ENCODE measurements at places on chromosomes 7 and 10.

- no peak for DNase-seq
Observed at GRCh38 chr10:18219146-18219545, 78.9 kb downstream of the CACNB2 start.

DNA sequence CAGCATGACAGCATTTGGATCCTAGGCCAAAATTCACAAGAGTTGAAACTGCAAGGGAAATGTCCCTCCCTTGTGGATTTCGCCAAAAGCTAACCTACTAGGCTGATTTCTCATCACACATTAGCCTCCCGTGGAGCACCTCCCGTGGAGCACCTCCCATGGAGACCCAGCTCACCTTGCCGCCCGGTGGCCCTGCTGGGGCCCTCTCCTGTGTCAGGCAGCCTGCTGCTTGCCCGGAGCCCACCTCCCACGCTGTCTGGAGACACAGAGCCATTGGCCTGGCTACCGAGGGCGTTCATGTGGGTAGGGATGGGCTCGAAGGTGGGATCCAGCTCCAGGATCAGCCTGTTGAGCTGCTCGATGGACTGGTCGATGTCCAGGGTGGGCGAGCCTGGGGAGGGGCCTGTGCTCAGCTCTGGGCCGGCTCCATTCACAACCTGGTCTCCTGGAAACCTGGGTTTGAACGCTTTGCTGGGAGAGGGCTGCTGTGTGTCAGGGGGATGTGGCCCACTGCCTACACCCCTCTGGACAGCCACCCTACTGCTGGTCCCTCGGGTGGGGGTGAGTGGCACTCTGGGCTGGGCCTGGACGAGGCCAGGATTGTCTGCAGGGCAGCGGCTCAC, 213.6 kb downstream of the TNS3 start:
- DNase-seq, result no peak

GRCh38 chr7:138741453-138741735, 40.2 kb upstream of the SVOPL start:
- no peak for DNase-seq

DNA sequence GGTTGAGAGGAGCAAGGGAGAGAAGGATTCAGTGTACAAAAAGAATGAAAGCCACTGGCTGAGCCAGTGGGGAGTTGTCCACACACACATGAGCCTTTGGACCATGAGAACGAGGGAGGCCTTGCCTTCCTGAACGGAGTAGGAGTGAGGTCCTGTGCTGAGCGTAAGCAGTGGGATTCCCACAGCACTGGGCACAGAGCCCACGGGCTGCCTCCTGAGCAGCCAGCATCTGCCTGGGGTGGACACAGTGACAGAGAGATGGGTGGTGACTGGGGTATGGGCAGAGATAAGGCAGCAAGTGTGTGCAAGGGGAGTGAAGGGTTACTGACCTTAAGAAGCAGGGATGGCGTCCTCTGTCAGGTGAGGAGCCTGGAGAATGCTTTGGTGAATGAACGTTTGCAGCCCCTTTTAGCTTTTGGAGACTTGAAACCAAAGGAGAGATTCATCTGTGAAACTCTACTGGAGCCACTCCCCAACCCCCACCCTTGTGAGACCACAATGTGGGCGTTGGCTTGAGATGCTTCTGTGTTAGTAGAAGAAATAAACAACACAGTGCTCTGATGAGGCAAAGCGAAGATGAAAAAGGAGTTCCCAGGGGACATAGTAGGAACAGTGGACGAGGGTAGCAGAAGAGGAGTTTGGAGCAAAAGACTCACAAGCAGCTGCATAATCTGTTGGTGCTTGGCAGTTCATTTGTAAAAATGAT, 56.5 kb downstream of the FIGNL1 start:
- no peak for DNase-seq

DNA sequence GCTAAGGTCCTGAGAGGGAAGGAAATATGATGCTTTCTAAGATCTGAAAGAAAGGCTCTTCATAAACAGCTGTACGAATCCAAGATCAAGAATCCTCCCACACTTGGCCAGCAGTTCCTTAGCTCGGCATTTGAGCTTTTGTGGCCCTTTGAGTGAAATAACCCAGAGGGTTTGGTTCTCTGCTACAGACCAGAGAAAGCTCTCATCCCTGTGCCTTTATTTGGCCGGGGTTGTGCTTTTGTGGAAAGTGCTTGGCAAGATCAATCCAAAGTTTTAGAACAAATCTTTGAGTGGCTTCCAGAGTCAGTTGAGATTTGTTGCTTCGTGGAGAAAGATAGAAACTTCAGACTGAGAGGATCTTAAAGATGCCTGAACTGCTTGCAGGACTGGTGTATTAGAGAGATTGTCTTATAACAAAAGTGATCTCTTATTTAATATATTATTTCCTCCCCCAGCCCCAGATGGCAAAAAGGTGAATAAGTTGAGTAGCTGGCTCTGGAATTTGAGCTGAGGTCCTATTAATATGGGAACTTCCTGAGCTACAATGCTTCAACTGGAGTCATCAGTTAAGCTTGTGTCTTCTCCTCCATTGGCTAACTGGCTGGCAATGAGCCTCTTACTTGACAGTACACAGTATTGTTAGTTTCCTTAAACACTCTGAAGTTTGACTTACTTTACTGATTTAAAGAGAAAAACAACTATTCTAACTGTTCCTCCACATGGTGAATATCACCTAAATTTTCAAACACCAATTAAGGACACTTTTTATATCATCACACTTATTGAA, 687.3 kb downstream of the MAGI2 start:
- no peak for DNase-seq

GRCh38 chr7:82677493-82677892, 233.9 kb upstream of the CACNA2D1 start:
- DNase-seq, result peak; percentile 3

DNA sequence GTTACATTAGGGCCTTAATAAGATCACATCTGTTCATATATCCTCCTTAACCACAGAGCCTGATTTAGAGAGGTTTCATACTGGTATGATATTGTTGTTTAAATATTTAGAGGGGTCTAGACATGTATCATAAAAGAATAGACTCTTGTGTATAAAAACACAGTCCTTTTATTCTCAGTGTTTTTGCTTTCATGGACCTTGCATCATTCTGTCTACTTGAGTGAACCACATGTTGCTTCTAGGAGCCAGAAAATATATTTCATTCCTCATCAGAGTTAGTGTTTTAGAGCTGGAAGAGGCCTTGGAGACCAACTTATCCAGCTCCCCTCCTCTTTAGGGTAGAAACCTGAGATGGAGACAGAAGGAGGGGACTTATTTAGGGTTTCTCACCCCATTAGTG, 312.8 kb downstream of the LRMDA start:
- no peak for DNase-seq
